ENCODE measurements at places on chromosomes 12 and 14.

DNA sequence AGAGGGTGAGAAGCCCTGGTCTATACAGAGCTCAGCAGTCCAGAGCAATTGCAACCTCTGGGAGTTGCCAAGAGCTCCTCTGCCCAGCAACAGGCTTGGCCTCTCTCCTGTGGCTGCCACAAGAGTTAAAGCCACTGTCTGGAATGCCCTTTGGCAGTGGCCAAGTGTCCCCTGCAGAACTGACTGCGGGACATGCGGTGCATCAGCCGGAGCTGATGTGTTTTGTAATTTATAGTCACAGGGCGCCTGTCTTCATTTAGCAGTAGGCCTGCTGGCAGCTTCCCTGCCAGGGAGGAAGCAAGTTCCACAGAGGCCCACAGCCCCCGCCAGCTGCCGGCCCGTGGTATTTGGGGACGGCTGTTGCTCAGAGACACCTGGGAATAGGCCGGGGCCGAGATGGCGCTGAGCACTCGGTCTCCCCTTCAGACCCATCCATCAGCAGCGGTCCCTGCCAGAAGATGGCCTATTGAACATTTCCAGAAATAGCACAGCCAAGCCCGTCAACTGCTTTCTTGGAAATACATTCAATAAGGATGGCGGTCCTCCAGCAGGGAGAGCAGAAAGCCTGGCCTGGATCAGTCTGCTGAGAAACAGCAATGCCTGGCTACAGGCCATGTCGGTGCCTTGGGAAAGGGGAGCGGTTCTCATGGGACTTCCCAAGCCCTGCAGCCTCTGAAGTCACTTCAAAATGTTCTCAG, 217.4 kb downstream of the CRADD start:
- DNase-seq, result peak; percentile 32

DNA sequence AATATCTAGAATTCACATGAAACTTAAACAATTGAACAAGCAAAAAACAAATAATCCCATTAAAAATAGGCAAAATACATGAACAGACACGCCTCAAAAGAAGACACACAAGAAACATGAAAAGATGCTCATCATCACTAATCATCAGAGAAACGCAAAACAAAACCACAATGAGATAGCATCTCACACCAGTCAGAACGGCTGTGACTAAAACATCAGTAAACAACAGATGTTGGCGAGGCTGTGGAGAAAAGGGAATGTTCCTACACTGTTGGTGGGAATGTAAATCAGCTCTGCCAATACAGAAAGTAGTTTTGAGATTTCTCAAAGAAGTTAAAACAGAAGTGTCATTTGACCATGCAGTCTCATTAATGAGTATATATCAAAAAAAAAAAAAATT, 121.3 kb downstream of the PTPRO start:
- no peak for DNase-seq

GRCh38 chr14:76227450-76228050, 75.8 kb downstream of the GPATCH2L start:
- no peak for DNase-seq

DNA sequence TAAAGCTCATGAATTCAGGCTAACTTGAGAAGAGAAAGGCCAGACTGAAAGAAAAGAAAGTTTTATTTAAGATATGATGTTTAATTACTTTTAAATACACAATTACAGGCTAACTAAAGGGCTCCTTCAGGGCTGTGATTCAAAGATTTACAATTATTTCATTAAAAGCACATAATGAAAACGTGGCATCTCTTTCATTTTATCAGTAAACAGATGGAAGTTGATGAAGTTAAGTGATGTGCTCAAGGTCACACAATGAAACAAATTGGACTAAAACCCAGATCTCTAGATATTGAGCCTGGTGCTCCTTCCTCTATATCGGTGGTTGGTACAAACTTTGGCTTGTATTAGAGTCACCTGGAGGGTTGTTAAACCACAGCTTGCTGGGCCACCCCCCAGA, 13.5 kb upstream of the NFKBIA start:
- no peak for DNase-seq

- DNase-seq, result no peak
Measured at GRCh38 chr12:101527682-101528081, 52.5 kb downstream of the SPIC start.

- no peak for DNase-seq
Measured at GRCh38 chr12:102063069-102063468, 1.3 kb upstream of the WASHC3 start.

GRCh38 chr12:77118696-77119095, 53.3 kb upstream of the E2F7 start:
- no peak for DNase-seq

GRCh38 chr12:106227641-106228319, 20.0 kb downstream of the CKAP4 start:
- DNase-seq, result no peak

DNA sequence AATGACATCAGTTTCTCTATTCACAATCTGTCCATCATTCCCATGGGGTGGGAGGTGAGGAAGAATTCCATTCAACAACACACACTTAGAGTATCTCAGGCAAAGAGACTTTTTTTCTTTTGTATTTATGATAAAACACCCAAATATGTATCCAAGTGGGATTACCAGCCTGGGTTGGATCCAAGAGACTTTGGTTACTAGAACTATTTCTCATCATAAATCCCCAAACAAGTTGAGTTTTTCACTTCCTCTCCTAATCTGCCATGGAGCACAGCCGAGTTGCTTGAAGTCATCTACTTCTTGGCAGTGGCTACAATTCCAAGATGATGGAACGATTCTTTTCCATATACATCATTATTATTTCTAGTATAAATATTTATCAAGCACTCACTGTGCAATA, 209.2 kb upstream of the HMGA2 start:
- DNase-seq, result no peak

GRCh38 chr12:47557386-47557785, 148.4 kb downstream of the RPAP3 start:
- DNase-seq, result no peak

DNA sequence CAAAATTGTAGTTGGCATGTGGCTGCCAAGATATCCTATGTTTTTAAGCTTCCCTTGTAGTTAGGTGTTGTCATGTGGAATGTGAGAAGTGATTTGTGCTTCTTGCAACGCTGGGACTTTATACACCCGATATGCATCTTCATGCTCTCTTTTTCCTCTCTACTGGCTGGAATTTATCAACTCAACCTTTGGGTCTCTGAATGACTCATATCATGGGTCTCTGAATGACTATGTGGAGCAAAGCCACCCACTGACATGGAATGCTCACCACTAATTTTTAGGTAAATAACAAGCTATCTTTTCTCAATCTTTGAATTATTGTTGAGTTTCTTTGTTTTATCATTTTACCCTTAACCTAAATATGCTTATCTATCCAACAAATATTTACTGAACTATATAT, 144.6 kb downstream of the ATP23 start:
- no peak for DNase-seq

DNA sequence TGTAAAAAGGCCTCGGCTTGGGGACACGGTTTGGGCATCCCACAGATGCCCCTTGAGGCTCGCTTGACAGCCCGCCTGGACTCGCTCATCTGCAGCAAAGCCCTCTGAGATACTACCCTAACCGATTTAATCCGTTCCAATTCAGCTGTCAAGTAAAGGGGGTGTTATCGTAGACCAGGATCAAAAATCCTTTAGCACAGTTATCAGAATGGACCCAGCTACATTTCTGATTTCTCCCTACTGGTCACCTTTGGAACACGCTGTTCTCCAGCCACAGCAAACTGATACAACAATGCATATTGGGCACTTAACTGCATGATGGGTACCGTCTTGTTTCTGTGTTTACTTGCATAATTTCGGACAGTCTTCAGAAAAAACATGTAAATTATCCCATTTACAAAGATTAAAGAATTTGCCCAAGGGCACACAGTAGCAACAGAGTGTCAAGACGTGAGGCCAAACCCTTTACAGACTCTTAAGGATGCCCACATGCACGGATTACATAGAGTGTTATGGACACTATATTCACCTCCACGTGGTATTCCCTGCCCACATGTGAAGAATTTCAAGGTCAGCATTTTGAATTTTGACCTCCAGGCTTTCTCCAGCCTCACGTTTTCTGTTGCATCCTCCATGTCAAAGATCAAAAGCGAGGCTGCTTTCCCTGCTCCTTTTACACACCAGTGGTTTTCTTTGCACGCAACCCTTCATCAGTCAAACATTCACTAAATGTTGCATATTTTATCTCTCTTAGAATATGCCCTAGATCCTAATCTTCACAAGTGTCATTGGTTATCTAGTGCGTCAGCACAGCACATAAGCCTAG, 3.2 kb upstream of the DUSP6 start:
- no peak for DNase-seq

DNA sequence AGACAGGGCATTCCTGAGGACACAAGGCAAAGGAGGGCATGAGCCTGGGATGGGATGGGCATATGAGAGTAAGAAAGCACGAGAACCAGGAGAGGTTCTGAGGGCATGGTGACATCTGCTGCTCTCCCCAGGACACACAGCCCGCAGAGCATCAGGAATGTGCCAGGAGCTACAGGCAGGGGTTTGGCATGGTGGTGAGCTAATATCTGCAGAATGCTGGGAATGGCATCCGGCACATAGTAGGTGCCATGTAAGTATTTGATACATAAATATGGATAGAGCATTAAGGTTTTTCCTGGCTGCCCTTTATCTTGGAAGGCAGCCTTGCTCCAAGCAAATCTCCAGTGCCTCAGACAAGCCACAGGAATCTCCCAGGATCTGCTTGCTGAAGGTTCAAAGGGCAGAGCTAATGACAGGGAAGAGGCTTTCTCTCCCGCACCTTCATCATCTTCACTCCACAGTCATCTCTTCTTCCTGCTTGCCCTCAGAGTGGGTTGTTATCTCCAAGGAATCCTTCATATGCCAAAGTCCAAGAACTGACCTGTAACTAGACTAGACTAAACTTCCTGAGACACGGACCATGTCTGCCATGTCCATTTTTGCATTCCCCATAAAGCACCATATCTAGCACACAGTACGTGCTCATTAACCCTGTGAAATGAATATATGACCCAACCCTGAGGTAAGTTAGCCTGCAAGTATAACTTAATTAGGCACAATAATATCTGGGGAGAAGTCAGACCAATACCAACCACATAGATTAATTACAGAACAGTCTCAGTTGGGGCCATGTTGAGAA, 62.0 kb upstream of the SCN8A start:
- DNase-seq, result no peak

GRCh38 chr14:96204151-96205058, at the start of gene BDKRB2:
Gene BDKRB2 (plus strand): TSS chr14:96204839. CDS start chr14:96237108, 32,269 bp downstream.
- peak; percentile 84 for DNase-seq

GRCh38 chr14:84253326-84253725, 1276.6 kb upstream of the FLRT2 start:
- no peak for DNase-seq

GRCh38 chr12:24233519-24234246, 284.2 kb upstream of the SOX5 start:
- DNase-seq, result no peak

All from glutamatergic neuron (in vitro differentiated cells).